ENCODE measurements at places on chromosomes 1 and 21. TPM values are rescaled to one million over a fixed set of nuclear protein-coding genes. Genes with fewer than 3 reads are reported as not detected.

Gene CNR2
- total RNA-seq, result 0.25 TPM

Gene LYPD8
- total RNA-seq, result not detected

Gene LACTBL1
- not detected for total RNA-seq

Gene PAX7
- total RNA-seq, result not detected

Data from activated CD8-positive, alpha-beta T cell treated with anti-CD3 and anti-CD28 coated beads for 36 hours (primary cell).